Activated T-cell treated with anti-CD3 and anti-CD28 coated beads, Interleukin-2, amount 50 U/mL, for 24 hours (primary cell): ENCODE measurements at places on chromosomes 3 and 15.

- DNase-seq: no peak
These were observed 35.2 kb downstream of the IFT122 start for GRCh38 chr3:129474984-129475804.

DNA sequence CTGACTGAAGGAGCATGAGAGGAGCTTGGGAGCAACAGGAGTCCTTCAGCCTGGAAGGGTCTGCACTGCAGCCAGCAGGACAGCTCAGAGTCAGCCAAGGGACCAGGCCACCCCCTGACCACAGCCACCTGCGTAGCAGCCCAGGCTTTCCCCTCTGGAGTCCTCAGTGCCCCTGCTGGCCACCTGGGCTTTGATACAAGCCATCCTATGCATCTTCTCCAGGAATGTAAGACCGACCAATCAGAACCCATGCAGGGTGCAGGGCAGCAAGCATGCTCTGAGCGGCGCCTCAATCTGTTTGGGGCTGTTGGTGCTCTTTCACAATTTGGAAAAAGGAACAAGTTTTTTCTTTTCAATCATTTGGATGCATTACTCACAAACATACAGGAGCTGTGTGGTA is 52.0 kb downstream of the DZIP1L start:
- no peak for DNase-seq

- no peak for DNase-seq
These were observed 91.1 kb downstream of the OSBPL10 start for GRCh38 chr3:31890007-31890406.

DNA sequence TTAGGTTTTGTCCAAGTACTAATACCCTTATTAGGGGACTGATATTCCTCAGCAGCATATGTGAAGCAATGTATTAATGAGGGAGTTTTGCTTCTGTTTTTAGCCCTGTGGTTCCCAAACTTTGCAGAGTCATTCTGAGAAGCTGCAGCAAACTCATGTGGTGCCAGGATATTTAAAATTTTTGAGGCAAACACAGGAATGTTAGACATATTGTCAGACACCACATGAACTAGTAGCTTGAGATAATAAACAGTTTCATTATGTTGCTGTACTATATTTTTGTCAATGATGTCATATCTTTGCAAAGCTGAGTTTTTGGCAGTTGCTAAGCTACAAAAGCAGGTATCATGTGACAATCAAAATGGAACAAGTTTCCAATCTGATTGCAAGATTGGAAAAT is 36.6 kb downstream of the ATP6V1A start:
- no peak for DNase-seq

GRCh38 chr3:66425576-66426114 is 75.2 kb downstream of the LRIG1 start:
- DNase-seq: no peak

DNA sequence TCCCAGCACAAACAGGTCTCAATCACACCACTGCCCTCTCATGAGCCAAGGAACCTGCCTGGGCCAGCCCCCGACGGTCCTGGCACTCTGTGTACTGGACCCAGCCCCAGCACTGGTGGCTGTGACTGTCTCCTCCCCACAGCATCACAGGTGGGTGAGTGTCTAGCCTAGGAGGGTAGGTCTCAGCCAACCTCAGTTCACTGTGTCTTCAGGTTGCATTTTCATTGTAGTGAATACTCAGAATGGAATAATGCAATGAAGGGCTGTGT is 163.4 kb upstream of the NSMCE3 start:
- no peak for DNase-seq

GRCh38 chr3:42683875-42684598 is 1.3 kb upstream of the KLHL40 start:
- DNase-seq: peak; percentile 49

GRCh38 chr3:176463610-176464009 is 733.7 kb downstream of the TBL1XR1 start:
- DNase-seq: no peak

DNA sequence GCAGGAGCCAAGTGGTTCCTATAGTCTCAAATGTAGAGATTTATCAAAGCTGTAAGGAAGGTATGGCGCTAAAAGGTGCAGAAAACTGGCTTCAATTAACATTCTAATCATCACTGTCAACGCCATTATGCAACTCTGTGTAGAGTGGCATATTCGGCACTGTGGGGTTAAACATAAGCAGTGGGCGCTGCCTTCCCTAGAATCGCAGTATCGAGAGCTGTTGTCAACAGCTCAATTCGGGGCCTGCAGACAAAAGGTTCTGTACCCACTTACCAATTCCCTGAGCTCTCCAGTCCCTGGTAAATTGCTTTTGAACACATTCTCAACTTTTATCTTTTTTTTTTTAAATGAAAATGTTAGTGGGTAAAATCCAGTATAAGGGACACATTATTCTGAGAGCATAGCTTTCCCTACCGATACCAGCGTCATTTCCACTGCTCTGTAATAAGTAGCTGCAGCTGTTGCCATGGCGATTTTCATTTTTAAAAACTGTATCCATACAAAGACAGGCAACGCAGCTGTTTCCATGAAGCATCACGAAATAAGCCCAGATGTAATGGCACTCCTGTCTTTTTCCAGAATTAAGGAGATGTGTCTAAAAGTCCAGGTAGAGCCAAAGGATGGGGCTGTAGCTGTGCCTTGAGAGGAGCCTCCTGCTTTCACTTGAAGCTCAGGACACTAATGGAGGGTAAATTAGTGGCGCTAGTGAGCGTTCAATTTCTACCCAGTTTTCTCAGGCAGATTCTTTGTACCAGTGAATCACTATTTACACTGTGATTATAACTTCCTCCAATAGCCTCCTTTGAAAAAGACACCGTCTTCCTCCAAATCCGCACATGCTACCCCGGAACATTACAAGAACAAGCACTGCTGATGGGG is 250.3 kb downstream of the SLC9A9 start:
- DNase-seq: no peak

DNA sequence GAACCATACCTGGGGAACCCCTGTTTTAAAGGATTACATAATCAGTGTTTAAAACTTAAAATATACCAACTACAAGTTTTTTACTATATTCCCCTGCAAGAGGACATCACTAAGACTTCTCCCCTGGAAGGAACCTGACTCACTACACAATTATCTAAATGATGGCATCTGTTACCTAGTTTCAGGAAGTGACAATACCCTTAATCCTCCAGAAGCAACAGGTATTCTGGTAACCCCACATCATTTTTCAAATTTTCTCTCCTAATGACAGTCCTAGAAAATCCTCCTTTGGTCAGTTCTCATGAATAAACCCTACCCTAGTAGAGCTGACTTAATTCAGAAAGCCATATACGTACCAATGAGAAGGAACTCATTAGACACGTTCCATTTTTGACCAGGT is 78.4 kb downstream of the RFX7 start:
- DNase-seq: no peak

DNA sequence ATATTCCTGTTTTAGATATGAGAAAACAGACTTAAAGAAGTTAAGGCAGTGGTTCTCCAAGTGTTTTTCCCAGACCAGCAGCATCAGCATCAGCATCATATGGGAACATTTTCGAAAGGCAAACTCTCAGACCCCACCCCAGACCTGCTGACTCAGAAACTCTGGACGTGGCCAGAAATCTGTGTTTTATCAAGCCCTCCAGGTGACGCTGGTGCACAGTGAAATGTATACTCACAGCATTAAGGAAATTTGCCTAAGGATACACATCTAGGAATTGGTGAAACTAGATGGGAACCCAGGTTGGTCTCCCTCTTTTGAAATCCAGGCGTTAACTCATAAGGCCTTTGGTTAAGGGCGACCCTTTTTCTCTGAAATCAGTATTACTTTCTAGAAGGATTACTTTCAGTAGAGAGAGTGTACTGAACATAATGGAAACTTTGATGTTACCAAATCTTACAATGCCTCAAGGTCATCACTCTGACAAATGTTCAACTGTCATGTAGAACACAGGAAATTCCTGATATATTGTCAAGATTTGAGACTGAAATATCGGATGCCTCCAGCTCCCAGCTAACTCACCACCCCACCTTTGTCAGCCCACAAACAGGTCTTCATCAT is 910.2 kb downstream of the ROBO1 start:
- no peak for DNase-seq

GRCh38 chr15:98674336-98674735 is 26.0 kb downstream of the IGF1R start:
- DNase-seq: no peak

GRCh38 chr3:62718011-62718410 is 157.2 kb downstream of the CADPS start:
- DNase-seq: no peak
